ENCODE measurements at places on chromosomes 12 and 14.

DNA sequence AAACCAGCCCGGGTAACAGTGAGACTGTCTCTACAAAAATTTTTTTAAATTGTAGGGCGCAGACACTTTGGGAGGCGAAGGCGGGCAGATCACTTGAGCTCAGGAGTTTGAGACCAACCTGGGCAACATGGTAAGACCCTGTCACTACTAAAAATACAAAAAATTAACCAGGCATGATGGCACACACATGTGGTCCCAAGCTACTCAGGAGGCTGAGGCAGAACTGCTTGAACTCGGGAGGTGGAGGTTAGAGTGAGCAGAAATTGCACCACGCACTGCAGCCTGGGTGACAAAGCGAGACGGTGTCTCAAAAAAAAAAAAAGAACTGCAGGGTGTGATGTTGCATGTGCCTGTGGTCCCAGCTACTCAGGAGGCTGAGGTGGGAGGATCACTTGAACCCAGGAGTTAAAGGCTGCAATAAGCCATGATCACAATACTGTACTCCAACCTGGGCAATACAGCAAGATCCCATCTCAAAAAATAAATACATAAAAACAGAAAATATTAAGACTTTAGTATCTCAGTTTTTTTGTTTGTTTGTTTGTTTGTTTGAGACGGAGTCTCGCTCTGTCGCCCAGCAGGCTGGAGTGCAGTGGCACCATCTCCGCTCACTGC lies 16.9 kb downstream of the ATXN2 start:
- no peak for DNase-seq

- no peak for DNase-seq
These were observed 5.5 kb downstream of the DDIT3 start for GRCh38 chr12:57514720-57515407.

GRCh38 chr12:31117203-31118011 lies 43.7 kb downstream of the DDX11 start:
- DNase-seq: no peak

GRCh38 chr12:65741656-65742017 lies 82.6 kb upstream of the HMGA2 start:
- DNase-seq: peak; percentile 17

DNA sequence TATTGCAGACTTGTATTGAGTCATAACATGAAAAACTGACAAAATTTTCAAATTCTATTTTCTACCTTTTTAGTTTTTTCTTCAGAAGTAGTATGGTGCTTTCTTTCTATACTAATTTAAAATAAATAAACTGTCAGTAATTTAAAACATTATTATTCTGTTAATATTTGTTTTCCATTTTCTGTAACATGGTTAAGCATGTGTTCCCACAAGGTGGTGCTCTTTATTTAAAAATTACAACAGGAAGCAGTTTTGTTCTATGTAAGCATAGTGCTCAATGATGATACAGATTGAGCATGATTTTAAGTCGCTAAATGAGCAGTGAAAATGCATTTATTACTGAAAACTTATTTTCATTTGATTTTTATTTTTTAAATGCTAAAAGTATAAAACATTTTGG lies 114.6 kb downstream of the PPFIA2 start:
- peak; percentile 10 for DNase-seq

DNA sequence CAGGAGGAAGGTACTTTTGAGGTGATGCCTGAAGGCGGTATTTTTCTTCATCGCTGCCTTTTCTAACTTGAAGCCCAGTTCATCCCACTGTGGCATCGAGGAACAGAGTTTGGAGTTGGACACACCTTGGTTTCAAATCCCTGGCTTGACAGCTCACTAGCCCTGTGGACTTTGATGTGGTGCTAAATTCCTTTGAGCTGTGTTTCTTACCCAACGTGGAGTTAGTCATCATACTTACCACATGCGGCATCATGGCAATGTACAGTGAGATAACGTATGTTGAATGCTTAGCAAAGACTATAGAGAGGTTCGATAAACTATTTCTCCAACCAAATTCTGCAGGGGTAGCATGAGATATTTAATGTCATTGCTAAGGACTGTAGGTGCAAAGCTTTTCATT lies 3.4 kb downstream of the PLEKHG3 start:
- DNase-seq: peak; percentile 63

GRCh38 chr12:92871116-92871515 lies 58.0 kb downstream of the EEA1 start:
- no peak for DNase-seq

GRCh38 chr12:5094986-5095385 lies 51.3 kb downstream of the KCNA5 start:
- no peak for DNase-seq

GRCh38 chr14:34169561-34169960 lies 218.7 kb upstream of the EGLN3 start:
- DNase-seq: no peak

DNA sequence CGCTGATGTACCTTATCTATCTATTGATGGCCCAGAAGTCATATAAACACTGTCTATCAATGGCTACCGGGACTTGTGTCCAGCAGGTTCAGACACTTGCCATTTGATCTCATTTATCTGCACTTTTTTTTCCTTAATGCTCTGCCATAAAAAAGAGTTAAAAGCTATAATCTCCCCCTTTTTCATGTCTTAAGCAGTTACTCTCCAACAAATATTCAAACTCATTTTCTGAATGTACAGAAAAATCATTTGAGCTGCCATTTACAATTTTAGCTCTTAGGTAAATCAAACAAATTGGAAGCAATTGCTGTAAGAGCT lies 101.4 kb downstream of the SLC8A3 start:
- no peak for DNase-seq

DNA sequence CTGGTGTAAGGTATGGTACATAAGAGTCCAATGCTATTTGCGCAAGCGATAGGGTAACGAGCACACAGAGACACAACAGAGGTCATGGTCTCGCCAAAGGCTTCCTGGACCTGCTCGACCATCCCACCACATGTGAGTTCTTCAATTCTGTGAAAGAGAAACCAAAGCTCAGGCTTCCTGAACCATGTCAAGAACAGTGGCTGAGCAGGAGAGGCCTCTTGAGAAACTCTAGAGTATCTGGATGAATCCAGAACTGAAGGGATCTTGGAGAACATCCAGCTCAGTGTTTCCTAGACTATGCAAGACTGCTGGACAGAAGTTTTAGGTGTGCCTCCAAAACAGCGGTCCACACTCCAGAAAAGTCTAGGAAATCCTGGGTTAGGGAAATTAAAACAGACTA lies 114.5 kb downstream of the TRAFD1 start:
- DNase-seq: no peak

DNA sequence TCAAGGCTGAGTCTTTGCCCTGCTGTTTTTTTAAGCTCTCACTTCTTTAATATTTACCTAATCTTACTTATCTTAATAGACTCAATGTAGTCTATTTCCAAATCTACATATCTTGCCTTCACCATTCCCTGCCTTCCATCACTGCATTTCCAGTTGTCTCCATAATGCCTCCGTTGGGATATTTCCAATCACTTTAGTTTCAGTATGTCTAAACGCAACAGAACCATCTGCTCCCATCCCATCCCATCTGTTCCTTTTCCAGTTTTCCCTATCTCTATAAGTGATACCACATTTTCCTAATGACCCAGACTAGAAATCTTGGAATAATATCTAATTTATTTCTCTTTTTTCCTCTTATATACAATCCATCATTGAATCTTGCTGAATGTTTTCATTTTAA lies 15.1 kb upstream of the CCDC198 start:
- DNase-seq: no peak

DNA sequence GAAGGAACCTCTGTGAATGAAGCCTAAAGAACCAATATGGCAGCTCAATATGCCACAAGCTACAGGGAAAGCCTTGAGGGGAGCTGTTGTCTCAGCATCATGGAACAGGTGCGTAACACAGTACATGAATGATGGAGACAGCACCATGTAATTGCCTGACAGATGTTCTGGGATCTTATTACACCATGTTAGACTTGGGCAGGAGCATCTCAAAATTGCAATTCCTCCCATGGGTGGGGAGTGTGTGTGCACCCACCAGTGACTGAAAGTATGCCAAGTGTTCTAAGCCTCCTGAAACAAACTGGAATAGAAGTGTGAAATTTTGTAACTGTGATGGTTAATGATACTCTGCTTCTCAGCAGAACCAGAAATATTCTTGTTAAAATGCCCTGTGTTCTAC lies 151.0 kb upstream of the SRRM4 start:
- no peak for DNase-seq

- no peak for DNase-seq
These were observed 1064.1 kb upstream of the FLRT2 start for GRCh38 chr14:84465880-84466279.

DNA sequence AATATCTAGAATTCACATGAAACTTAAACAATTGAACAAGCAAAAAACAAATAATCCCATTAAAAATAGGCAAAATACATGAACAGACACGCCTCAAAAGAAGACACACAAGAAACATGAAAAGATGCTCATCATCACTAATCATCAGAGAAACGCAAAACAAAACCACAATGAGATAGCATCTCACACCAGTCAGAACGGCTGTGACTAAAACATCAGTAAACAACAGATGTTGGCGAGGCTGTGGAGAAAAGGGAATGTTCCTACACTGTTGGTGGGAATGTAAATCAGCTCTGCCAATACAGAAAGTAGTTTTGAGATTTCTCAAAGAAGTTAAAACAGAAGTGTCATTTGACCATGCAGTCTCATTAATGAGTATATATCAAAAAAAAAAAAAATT lies 121.3 kb downstream of the PTPRO start:
- no peak for DNase-seq

DNA sequence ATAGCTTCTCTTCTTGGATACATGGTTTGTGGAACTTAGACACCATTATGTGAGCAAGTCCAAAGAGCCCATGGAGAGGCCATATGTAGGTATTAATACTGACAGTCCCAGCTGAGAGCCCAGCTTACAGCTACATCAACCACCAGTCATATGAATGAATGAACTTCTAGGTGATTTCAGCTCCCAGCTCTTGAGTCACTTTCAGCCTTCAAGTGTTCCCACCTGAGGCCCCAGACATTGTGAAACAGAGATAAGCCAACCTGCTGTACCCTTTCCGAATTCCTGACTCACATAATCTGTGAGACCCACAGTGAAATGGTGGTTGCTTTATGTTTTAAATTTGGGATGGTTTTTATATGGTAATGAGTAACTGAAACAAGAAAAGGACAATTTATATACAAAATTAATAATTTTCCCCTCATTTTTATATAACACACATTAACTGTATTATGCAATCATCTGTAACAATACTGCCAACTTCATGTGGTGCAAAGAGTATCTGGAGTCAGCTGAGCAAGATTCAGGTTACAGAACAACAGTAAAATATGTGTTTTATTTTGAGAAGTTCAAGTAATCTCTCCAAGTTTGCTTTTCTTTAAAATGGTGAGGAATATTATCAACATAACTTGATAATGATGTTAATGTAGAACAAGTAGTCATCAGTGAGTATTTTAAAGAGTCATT lies 27.7 kb upstream of the FBXO33 start:
- no peak for DNase-seq

GRCh38 chr14:77353469-77354141 lies 23.3 kb downstream of the TMED8 start:
- no peak for DNase-seq

DNA sequence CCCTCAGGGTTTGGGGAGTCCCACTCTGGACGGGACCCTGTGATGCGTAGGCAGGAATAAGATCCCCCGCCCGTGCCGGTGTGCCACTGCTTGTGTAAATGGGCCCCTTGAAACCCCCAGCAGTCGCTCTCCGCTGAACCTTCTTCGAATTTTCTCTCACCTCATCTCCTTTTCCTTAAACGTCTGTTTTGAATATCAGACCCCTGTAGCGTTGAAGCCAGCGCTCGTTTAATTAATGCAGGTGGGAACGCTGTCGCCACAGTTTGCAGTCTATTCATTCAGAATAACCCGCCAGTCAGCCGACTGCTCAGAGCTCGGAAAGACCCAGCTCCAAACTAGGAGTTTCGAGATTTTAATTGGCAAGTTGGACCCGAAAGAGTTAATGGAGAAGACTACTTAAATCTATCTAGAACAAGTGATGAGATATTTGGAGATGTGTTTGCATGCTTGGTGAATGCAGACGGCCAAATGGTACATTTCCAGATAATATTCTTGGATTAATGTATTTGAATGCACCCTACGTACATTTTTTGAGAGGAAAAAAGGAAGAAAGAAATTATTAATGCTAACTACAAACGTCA lies 739 bp upstream of the PPP2R5E start:
- no peak for DNase-seq

DNA sequence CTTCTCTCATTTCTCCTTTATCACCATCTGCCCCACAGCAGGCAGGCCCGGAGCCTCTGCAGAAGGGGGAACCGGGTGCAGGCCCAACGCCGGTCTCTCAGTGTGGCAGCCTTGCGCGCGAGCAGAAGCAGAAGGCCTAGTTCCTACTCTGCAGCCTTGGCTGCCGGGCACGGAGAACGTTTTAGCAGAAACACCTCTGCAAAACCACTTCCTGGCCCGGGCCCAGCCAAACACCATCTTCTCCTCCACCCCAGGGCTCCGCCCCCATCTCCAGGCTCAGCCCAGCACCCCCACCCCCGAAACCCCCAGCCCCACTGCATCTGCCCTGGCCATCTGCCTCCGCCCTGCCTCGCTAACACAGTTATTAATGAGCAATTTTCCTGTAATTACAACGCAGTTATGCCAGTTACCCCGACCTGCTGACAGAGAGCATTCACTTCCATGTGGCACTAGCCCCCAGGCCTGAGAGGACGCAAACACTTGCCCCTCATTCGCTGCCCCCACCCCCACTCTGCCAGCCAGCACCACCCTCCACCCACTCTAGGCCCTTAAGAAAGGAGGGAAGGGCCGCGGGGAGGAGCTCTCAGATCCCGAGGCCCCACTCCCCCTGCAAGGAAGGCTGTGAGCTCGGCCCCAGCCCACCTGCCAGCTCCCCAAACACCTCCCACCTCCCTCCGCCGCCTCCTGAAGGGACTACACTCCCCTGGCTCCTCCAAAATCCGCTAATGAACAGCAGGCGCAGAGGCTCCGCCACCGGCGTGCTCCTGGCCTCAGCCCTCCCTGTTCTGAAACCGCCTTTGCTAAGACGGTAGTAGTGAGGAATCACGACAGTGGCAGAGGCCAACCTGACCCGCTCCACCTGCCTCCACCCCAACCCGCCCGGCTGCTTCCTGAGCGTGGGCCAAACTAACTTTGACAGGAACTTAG lies 44.7 kb upstream of the FBRSL1 start:
- DNase-seq: no peak

- peak; percentile 53 for DNase-seq
These were observed 20.2 kb downstream of the P2RX2 start for GRCh38 chr12:132638541-132639408.

DNA sequence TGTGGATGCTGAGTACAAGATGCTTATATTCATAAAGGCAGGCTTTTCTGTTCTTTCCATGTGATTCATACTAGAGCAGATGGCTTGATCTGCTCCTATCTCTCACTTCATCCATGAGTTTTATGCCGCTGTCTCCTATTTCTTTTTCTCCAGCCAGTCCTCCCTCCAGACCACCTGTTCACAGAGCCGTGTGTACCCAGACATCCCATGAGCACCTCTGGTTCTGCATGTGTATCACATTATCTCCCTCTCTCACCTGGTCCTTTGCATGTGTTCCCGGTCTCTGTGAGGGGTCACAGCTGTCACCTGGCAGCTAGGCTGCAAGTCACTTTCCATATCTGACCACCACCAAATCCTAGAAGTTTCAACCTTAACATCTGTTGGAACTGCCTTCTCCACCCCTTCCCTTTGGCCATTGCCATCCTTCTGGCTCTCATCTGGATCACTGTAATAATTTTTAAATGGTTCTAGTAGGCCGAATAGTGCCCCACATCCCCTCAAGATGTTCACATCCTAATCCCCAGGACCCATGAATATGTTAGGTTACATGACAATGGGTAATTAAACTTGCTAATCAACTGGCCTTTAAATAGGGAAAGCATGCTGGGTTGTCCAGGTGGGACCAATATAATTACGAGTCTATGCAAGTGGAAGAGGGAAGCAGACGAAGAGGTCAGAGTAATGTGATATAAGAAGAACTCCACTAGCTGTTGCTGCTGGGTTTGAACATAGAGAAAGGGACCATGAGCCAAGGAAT lies 168.1 kb downstream of the SNAPC1 start:
- DNase-seq: no peak

Measured in HFFc6 (cell line).